ENCODE measurements at places on chromosomes 11 and 22.
A peak's percentile ranks its signal among the peaks of the same experiment; 100 is the strongest.

GRCh38 chr22:42769574-42770447 is 49.1 kb upstream of the A4GALT start:
- DNase-seq, result no peak

DNA sequence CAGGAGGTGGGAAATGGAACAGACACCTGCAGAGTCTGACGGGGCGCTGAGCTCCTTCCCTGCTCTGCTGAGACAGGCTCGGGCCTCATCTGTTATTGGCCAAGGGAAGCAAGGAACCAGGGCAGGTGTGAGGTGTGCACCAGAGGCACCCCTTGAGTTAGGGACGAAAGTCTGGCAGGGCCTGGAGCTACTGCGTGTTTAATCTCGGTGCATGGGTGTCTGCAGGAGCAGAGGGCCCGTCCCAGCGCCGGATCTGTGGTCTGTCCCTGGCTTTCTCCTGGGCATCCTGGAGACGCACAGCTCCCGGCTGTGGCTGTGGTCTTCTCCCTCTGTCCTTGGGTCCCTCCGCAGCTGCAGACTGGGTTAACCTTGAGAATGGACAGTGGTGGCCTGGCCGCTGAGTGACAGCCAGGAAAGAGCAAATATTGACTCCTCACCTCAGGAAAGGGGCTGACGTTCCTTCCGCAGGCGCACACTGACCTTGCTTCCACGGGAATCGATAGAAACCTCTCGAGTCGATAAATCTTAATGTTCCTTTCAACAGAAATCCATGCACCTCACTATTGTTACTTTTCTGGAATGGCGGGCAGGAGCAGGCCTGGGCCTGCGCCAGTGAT is 975.6 kb downstream of the BRD1 start:
- DNase-seq, result no peak

DNA sequence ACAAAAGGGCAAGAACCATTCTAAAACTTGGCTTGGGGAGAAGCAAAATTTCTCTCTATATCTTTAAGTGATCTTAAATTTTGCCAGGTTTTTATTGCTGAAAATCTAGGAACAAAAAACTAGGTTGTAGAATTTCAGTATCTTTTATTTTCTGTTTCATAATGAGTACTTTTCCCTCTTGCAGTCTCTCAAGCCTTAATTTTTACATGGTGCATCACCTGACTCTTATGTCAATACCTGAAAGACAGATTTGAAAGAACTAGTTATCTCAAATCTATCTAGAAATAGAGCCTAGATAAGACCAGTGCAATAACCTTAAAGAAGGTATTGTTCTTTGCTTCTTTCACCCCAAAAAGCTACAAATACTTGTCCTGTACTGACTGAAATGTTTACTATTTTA is 122.1 kb downstream of the TRIM44 start:
- DNase-seq, result peak; percentile 35

- no peak for DNase-seq
Observed at GRCh38 chr22:36815558-36816338, 1.1 kb downstream of the PVALB start.

GRCh38 chr22:31926969-31927368 is 17.4 kb upstream of the YWHAH start:
- peak; percentile 42 for DNase-seq

GRCh38 chr22:39431821-39432251 is 25.0 kb upstream of the MGAT3 start:
- no peak for DNase-seq

GRCh38 chr11:70871881-70872280 is 380.5 kb downstream of the SHANK2 start:
- no peak for DNase-seq

DNA sequence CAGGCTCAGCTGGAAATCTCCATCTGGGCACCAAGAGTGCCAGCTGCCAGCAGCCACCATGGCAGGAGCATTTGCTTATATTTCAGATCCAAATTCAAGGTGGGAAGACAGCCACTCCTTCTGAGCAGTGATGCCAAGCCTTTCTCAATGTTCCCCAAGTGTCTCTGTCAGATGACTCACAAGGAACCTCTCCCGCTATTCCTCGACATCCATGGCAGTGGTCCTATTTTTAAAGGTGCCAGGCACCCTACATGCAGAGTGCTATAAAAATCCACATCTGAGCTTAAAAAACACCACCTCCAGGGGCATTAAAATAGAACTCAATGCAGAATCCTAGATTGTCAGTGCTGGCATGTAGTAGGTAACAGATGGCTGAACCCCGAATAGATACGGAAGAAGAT is 112.1 kb downstream of the SLC1A2 start:
- DNase-seq, result no peak

DNA sequence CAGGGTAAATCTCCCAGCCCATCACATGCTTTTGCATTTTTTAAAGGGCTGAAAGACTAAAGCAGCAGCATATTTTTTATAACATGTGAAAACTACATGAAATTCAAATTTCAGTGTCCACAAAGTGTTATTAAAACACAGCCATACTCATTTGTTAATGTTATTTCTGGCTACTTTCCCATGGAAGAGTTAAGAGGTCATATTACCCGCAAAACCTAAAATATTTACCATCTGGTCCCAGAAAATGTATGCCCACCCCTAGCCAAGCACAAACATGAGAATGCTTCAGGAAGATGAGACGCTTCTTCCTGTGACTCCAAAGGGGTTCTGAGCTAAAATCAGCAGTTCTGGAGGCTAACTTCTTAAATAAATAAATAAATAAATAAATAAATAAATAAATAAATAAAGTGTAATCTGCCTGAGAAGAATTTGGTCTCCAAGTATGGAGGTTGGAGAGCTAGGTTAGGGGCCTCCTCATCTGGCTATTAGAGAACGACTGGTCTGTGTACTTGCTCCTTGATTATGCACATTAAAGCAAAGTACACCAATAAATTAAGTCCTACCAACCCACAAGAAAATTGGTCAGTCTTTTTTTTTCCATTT is 9.7 kb downstream of the IMMP1L start:
- peak; percentile 76 for DNase-seq

DNA sequence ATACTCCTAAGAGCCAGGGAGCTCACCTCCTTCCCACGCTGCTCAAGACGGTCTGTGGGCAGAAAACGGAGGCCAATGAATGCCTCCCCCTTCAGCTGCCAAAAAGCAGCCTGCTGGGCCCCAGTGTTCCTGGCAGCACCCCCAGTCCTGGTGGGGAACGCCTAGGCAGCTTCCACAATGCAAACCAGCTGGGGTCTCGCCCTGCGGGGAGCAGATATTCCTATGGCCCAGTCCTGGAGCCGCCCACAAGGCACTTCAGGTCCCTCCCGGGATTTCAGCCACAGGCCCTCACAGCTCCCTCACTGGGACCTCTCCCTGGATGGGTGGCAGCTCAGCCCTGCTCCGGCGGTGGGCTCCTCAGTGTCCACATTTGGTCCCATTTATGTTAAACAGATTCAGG is 29.2 kb downstream of the A4GALT start:
- DNase-seq, result no peak

DNA sequence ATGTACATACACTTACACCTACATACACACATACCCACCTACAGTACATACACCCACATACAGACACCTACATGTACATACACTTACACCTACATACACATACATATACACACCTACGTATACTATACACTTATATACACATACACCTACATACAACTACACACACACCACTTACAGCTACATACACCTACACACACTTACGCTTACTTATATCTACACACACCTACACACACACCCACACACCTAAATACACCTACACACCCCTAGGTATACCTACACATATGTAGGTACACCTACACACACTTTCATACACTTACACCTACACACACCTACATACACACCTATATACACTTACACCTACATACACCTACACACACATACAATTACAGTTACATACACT is 61.0 kb downstream of the ARHGAP8 start:
- DNase-seq, result no peak

- no peak for DNase-seq
Observed at GRCh38 chr11:69830086-69830485, 10.9 kb upstream of the FGF3 start.

DNA sequence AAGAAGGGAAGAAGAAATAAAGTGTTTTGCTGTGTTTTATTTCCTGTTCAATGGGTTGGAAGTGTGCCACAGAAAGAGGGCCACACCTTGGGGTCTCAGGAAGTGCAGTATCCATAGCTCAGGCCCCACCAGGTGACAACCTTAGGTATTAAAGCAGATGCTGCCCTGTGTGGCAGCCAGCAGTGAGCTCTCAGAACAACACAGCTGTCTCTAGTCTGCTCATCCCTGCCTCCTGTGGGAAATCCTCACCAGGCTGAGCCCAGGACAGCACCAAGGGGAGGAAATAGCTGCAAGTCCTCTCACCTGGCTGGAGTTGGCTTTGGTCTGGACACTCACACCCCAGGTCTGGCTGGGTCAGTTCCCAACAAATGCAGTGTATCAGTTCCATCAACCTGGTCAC is 25.1 kb downstream of the ARL14EP start:
- peak; percentile 50 for DNase-seq

DNA sequence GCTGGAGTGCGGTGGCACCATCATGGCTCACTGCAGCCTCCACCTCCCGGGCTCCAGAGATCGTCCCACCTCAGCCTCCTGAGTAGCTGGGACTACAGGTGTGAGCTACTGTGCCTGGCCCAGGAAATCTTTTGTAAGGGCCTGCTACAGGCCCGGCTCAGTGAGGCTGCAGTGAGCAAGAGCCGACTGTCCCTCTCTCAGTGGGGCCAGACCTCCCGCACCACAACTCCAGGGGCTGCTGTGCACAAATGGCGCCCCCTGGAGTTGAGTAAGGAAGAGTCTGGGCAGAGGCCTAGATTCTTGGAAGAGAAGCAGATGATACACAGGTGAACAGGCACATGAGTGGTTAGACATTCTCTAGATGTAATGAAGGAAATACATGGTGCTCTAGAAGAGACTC is 7.0 kb downstream of the SERHL2 start:
- DNase-seq, result peak; percentile 65

DNA sequence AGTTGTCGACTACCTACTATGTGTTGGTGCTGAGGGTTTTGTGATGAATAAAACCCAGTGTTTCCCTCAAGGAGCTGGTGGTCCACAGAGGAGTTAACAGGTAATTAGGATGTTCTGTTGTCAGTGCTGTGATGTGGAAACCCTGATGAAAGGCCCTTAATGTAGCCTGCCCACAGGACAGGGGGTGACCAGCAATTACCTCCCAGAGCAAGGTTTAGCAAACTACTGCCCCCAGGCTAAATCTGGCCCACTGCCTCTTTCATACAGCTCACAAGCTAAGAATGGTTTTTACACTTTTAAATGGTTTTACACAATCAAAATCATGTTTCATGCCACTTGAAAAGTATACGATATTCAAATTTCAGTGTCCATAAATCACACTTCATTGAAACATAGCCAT is 536.2 kb downstream of the MIAT start:
- DNase-seq, result no peak

DNA sequence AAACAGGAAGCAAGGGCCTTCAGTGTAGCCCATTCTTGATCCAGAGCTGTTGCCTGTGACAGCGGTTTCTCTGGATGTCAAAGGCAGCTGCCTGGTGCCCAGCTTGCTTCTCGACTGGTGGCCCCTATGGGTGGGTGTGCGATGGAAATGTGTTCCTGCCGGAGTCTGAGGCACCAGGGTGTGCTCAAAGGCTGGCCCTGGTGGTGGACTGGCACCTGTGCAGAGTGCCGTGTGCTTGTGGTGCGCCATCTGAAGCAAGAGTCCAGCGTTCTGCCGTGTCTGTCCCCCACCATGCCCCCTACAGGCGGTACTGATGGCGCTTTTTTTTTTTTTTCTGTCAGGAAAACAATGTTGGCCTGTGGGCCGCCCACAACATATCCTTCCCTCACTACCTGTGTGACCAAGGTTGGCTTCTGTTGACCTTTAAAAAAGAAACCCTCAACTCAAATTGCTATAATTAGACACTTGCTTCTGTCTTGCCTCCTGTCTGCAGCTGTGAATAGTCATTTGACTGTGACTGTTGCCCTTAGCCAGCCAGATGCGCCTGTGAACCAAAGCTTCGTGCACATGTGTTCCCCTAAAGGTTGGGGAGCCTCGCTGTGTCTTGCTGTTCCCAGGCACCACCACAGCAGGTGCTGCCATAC is 4.7 kb upstream of the RANBP1 start:
- peak; percentile 58 for DNase-seq

DNA sequence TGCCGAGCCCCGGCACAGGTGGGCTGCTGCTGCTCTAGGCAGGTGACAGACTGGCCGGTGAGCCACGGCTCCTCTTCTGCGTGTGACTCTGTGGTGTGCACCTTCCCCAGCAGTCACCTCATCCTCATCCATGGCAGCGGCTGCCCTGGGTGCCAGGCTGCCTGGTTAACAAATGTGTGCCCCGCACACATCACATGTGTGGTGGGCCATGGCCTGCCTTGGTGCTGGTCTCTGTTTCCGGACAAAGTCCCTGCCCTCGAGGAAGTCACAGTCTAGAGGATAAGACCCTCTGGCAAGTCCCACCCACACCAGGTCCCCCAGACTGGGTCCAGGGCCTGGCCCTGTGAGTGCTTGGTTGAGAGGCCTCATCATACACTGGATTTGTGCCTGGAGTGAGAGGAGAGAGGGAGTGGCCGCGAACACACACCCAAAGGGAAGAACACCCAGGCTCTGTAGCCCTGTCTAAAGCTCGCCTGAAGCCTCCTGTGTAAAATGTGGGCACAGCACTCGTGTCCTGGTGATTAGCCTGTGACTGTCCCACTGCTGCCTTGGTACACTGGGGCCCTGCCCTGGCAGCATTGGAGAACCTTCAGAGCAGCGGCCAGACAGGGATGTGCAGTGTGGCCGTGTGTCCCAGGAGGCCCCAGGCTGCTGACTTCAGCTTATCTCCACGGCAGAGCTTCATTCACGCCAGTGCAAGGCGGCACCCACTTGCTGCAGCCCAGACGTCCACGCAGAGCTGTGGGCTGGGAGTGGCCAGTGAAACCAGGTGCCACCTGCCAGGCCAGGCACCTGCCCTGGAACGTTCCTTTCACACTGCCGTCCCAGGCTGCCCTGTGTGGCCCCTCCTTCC is 269.9 kb downstream of the TBC1D22A start:
- DNase-seq, result no peak

GRCh38 chr11:65186701-65187100 is 5.0 kb downstream of the CAPN1 start:
- DNase-seq, result no peak

DNA sequence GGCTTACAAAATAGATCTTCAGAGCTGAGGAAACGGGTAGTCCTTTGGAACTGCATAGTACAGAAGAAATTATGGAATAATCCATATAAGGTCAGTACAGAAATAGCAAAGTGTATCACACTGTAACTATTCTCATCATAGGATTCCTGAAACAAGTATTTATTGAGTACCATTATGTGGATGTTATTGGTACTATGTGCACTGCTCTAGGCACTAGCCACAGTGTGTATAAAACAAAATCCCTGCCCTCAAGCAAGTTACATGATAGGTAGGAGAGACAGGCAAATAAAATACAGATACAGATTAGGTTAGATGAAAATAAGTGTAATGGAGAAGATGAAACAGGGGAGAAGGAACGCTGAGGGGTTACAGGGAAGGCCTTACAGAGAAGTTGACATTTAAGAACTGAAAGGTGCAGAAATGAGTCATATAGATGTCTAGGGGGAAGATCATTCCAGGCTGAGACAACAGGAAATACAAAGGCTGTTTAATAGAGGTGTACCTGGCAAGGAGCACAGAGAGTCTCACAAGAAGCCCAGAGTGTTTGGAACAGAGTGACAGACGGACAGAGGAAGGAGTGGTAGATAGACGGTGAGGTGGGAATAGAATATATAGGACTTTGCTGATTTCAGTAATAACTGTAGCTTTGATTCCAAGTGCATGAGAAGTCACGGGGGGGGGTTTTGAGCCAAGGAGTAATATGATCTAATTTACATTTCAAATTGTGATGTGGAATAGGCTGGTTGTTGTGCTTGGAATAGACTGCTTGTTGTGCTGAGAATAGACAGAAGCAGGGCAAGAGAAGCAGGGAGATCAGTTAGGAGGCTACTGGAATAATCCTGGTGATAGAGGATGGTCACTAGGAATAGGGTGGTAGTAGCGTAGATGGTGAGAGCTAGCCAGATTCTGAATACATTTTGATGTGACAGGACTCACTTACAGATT is 13.7 kb downstream of the RNF141 start:
- no peak for DNase-seq
